Right lung (tissue), 10 donors: ENCODE measurements at places on chromosomes 16 and 17. TPM values are rescaled to one million over a fixed set of nuclear protein-coding genes. Genes with fewer than 3 reads are reported as not detected.

UTS2R gene
- not detected for polyA plus RNA-seq

MEIOC gene
- polyA plus RNA-seq: 1.5 TPM

OTOP3 gene
- polyA plus RNA-seq: not detected

RBFOX1 gene
- 0.80 TPM for polyA plus RNA-seq

DNA sequence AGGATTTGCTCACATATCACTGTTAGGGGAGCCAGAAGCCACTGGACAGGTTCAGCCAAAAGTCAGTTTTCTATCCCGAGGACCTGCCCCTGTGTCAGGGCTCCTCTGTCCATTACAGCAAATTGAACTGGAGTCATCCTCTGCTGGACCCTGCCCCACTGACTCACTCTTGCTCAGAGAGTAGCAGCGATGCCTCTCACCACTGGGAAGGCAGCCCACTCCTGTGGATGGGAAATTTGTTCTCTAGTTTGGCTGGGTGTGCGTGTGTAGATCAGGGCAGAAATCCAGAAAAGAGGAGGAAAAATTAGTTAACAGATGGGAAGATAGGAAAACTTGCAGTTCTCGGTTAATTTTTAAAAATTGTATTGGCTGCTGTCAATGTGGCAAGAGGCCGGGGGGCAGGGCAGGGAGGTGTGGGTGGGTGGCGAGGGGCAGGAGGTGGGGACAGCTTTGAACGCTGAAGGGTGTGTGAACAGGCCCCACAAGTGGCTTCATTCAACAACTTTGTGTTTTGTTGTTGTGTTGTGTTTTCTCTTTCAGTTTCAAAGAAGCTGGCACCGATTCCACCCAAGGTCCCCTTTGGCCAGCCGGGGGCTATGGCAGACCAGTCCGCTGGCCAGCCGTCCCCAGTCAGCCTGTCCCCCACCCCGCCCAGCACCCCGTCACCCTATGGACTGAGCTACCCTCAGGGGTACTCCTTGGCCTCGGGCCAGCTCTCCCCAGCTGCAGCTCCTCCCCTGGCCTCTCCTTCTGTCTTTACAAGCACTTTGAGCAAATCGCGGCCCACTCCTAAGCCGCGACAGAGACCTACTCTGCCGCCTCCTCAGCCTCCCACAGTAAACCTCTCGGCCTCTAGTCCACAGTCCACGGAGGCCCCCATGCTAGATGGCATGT, 33.6 kb downstream of the ELAC2 start:
- DNase-seq: no peak

GRCh38 chr17:75498726-75499213, 16.6 kb downstream of the CASKIN2 start:
- no peak for DNase-seq

GRCh38 chr16:23206986-23207385, 24.4 kb downstream of the SCNN1G start:
- no peak for DNase-seq

- DNase-seq: no peak
Observed at GRCh38 chr17:1315891-1316403, 36.5 kb downstream of the TRARG1 start.

GRCh38 chr16:74773446-74774222, 986 bp downstream of the FA2H start:
- no peak for DNase-seq

DNA sequence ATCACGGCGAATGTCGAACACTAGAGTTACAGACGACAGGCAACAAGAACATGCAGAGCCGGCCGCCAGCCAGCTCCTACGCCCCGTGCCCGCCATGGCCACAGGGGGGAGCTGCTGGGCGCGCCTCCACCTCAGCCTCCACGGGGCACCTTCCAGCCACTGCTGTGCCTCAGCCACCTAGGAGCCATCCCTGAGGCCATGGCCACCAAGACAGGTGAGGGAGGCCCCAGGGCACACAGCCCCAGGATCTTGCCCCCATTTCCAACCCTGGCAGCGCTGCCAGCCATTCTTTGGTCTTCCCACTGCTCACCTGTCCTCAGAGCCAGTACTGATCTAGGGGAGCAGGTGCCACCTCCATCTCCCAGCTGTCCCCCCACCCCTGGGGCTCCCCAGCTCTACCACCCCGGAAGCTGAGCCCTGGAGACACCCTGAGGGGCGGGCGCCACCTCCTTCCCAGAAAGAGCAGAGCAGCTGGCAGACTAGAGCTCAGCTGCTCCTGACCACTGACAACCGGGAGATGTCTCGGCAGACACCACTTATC, 11.8 kb downstream of the GNPTG start:
- DNase-seq: no peak

DNA sequence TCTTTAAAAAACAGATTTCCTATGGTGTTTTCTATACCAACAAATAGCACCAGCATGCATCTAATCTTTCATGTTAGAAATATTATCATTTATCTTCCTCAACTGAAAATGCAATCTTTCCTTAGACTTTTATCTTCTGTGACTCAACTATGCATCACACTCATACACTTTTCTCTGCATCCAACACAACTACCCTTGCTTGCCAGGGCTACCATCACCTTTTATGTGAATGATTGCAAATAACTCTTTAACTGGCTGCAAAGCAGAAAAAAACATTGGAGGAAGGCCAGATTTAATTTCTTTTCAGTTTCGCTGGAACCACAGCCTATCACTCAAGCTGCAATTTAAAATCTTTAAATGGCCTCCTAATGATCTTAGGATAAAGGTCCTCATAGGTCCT, 212.9 kb downstream of the CDH8 start:
- no peak for DNase-seq

DNA sequence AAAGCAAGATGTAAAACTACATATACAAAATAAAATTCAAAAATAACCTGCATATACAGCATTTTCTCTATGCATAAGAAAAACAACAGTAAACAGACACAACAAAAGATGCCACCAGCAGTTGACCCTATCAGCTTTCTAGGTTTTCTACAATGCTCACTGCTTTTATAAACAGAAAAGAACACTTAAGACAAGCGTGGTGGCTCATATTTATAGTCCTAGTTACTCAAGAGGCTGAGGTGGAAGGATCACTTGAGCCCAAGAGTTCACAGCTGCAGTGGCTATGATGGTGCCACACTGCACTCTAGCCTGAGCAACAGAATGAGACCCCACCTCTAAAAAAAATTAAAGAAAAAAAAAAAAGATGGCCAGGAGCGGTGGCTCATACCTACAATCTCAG, 46.5 kb upstream of the ATP2A3 start:
- DNase-seq: no peak
